ENCODE measurements at places on chromosomes 1 and 21.

- no peak for DNase-seq
These were observed 60.7 kb upstream of the TTC34 start for GRCh38 chr1:2861988-2862813.

GRCh38 chr21:14862794-14863720 is 201.7 kb downstream of the NRIP1 start:
- no peak for DNase-seq

GRCh38 chr1:178541829-178542553 is 29.1 kb downstream of the TEX35 start:
- no peak for DNase-seq

GRCh38 chr1:243713470-243714186 is 136.4 kb downstream of the AKT3 start:
- DNase-seq = peak; percentile 6

GRCh38 chr1:190373705-190374336 is 103.8 kb downstream of the BRINP3 start:
- no peak for DNase-seq

DNA sequence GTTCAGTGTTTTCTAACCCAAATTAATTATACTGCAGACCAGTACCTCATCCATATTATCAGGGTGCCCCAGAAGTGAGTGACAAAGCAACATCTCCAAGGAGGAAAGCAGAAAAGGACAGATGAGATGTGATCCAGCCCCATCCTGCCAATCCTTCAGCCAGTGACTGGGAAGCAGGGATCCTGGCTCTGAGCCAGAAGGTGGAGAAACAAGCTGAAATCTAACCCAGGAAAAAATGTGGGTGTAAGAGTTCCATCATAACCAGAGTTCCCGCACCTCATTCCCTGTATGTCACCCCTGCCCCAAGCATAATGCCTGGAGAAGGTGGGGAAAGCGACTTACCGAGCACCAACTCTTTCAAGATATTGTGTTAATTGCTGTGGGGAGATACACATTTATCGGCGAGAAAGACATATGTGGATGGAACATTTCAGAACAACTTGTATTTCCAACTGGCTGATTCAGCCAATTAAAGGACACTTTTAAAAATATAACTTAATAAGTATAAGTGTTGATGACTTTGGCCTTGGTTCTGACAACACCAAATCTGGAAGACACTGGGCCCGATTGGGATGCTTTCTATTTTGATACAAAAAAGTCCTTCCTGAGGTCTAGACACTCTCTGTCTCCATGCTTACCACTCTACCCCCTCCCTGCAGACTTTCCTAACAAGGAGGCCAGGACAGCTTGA is 14.9 kb downstream of the PLEKHA6 start:
- DNase-seq = peak; percentile 13

GRCh38 chr21:33691945-33692603 is 49.8 kb downstream of the ITSN1 start:
- no peak for DNase-seq

DNA sequence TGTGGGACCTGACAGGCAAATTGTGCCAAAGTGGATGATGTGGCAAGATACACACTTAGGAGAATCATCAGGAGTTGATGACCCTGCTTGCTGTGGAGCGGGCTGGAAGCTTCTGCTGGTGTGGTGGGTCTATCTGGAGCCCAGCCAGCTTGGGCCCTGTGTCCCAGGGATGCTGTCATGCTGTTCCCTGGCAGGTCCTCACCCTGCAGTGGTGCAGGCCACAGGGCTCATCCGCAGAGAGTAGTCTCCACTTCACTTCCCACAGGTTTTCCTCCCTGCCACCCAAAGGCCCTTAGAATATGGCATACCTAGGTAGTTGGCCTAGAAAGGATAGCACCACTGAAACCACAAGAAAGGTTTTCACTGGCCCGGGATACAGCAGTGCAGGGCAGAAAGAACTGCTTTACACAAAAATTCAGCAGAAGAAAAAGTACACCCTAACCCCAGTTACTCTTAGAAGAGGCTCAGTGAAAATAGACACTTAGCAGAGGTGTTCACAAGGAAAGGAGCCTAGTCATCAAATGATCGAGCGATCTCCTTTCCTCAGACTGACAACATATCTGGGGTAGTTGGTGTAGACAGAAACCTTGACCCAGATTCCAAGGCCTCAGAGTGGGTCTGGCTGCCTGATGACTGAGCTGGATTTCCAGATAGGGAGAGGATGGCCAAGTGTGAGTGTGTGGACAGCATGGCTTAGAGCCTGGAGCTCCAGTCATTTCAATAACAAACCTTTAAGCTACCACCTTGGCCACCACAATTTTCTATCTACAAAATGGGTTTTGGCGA is 1.3 kb upstream of the C1orf226 start:
- DNase-seq = no peak

DNA sequence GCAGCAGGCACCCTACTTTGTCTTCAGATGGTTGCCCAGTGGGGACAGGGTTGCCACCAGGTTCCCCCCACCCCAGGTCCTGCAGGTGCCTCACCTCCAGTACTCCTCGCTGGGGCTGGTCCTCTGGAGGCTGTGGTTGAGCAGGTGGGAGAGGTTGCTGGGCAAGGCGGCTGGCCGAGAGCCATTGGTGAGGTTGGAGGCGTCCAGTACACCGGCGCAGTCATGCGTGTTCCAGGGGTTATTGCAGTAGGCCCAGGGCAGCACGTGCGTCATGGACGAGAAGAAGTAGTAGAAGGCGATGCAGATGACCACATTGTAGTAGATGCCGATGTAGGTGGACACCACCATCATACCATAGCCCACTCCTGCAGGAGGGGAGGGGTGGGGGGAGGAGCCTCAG is 16.9 kb downstream of the CCDC24 start:
- no peak for DNase-seq

GRCh38 chr1:111742938-111743549 is 3.8 kb upstream of the INKA2 start:
- DNase-seq = no peak

- no peak for DNase-seq
These were observed 187.7 kb upstream of the SGIP1 start for GRCh38 chr1:66346057-66346795.

DNA sequence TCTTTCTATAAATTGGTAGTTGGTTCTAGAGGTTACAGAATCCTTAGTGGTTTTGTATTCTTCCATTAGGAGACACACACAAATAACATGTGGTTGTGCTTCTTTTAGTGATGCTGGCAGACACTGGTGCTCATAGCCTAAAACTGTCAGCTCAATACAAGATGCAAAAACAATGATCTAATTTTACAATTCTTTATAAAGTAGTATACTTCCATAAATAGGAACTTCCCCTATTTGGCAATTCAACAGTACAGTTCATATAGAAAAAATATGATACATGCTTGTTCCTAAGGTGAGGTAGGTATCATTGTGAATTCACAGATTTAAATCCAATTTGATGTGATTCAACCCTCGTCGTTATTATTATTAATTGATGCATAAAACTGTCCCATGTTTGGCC is 20.8 kb upstream of the CCDC17 start:
- no peak for DNase-seq

DNA sequence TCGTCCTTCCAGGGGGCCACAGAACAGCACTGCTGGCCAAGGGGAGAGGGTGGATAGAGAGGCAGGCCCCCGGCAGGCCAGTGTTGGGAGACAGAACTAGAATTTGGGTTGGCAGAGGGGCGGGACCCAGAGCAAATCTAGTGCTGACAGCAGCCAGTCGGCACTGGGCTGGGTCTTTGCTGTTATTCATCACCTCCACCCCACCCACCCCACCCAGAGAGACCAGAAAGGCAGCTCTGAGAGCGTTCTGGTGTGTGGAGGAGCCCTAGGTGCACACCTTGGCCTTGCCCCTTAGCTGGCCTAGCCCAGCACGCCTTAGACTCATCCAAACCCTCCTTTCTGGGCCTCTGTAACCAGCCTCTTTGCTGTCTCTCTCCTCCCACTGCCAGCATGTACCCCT is 6.4 kb upstream of the PKP1 start:
- no peak for DNase-seq

DNA sequence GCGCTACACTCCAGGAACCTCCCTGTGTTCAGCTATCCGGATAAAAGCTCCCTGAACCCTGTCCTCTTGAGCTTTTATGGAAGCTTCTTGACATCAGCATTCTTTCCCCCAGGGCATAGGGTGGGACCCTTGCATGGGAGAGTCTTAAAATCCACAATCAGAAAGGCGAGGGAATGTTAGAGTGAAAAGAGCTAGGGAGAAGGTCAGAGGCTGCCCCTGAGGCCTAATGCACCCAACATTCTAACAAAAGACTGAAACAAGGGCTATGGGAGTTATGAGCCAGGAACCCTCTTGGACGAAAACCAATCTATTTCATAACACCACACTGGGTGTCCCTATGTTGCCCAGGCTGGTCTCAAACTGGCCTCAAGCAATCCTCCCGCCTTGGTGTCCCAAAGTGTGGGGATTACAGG is 36.7 kb downstream of the NEK2 start:
- DNase-seq = no peak

- no peak for DNase-seq
These were observed 38.9 kb downstream of the LMO4 start for GRCh38 chr1:87367549-87367948.

DNA sequence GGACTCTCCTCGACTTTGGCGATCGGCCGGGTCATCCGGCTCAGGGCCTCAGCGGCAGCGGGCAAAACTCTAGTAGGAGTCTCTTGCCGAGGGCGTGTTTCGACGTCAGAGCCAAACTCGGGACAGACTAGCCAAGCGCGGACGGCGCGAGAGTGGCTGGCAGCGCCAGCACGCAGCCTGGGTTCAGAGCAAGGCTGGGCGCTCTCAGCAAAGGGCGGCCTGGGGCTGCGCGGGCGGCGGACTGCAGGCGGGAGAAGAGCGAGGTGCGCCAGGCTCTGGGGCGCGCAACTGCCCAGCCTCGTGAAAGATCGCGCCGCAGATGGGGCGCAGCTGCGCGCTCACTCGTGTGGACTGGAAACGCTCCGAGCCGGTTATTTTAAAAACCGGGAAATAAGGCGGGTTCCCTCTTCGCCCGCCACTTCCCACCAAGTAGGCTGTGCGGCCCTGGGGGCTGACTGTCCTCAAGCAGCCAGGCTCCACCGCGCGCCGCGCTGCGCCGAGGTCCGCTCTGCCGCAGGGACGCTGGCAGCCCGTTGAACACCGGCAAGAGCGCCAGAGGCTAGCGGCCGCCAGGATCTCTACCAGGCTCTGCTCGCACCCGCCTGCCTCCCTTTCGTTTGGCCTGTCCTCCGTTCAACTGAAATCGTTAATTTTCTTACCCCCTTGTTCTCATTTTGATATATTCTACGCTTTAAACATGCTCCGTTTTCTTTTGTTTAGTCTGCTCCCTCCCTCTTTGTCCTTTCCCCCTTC is 2.4 kb downstream of the ALX3 start:
- DNase-seq = no peak

DNA sequence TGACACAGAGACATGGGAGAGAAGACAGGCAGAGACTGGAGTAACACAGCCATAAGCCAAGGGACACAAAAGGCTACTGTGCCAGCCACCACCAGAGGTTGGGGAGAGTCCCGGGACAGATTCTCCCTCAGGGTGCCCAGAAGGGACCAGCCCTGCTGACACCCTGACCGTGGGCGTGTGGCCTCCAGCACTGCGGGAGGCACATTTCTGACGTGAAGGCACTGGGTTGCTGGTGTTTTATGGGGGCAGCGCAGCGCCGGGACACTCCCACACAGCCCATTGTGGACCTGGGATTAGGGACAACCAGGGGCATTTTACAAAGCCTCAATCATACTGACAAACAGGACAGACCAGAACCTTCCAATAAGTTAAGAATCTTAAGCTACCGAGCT is 26.2 kb downstream of the PRDM15 start:
- no peak for DNase-seq

GRCh38 chr1:244291236-244292201 is 160.2 kb downstream of the ADSS2 start:
- DNase-seq = no peak

DNA sequence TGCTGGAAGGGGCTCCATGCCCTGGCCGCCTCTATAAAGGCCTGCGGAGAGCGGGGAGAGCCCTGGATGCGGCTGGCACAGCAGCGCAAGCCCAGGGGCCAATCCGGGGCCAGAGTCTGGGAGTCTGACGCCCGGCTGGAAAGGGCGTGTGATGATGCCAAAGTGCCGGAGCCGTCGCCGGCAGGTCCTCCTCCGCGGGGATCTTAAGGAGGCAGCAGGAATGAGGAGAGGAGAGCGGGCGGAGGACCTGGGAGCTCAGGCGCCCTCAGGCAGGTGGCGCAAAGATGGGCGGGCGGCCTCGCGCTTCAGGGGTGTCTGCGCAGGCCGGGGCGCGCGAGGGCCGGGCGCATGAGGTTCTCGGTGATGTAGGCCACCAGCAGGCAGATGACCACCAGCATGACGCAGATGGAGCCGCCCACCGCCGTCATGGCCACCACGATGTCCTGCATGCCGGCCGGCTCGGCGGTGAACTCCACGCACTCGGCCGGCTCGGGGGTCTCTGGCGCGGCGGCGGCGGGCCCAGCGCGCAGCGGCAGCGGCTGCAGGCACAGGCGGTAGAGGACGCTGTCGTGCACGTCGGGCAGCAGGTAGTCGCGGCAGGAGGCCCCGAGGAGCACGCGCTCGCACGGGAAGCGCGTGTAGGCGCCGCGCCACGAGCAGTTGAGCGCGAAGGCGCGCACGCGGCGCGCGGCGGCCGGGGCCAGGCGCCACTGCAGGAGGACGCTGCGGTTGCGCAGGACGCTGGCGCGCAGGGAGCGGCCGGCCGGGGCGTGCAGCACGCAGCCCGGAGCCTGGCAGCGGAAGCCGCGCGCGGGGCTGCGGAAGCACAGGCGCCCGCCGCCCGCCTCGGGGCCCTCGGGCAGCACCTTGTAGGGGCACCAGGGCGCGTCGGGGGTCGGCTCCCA is 653 bp downstream of the FNDC10 start:
- DNase-seq = no peak

DNA sequence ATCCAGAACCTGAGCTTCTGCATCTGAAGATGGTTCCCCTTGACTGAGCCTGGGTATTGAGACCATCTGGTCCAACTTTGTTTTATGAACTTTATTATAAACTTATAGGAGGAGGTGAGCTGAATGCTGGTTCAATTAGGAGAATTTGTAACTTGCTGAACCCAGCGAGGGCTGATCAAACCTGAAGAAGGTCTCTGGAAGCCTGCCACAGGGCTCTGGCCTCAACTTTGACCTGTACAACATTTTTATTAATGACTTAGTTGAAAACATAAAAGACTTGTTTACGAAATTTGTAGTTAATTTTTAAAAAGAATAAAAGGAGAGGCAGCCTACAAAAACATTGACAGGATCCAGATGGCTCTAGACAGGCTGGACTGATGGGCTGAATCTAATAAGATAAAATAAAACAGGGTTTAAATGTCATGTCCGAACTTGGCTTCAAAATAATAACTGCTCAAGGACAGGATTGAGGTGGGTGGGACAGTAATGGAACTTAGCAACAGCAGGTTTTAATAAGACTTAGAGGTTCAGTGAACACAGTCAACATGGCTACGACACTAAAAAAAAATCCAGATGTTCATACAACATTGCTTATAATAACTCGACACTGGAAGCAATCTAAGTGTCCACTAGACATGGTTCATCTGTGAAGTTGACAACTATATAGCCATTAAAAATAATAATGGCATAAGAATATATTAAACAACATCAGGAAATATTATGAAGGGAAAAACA is 53.4 kb upstream of the GJB5 start:
- no peak for DNase-seq

DNA sequence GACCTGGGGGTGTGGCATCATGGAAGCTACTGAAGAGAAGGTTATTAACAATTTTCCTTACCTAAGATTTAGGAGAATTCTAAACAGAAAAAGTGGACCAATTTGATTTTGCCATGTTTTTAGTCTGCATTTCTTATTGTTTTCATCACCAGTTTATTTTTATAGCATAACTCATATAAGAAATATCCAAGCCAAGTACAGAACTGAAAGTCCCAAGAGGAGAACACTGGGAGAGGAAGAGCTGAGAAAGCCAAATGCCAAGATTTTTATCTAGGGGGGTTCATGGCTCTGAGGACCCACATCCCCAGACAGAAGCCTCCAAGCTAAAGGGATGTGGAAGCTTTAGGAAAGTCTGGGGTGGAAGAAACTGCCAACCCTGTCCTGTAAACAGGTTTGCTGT is 109.4 kb upstream of the DUSP10 start:
- DNase-seq = no peak

Measured in NCI-H2029 treated with DMSO at 0.1 percent for 48 hours (cell line).